Occipital lobe (tissue), 3 donors: ENCODE measurements at places on chromosomes 4 and X.

DNA sequence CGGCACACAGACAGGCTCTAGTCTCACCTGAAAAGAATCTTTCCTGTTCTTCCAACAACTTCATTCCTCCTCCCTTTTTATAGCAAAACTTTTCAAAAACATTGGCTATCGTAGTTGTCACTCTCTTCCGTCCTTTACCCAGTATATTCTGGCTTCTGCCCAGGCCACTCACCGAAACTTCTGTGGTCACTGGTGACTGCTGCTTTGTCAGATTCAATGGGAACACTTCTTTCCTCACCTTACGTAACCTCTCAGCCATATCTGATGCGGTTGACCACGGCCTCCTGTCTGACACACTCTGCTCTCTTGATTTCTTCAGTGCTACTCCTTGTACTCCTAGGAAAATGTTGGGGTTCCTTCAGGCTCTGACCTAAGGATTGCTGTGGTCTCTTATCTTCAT is 9.2 kb upstream of the RNF150 start:
- DNase-seq: no peak

DNA sequence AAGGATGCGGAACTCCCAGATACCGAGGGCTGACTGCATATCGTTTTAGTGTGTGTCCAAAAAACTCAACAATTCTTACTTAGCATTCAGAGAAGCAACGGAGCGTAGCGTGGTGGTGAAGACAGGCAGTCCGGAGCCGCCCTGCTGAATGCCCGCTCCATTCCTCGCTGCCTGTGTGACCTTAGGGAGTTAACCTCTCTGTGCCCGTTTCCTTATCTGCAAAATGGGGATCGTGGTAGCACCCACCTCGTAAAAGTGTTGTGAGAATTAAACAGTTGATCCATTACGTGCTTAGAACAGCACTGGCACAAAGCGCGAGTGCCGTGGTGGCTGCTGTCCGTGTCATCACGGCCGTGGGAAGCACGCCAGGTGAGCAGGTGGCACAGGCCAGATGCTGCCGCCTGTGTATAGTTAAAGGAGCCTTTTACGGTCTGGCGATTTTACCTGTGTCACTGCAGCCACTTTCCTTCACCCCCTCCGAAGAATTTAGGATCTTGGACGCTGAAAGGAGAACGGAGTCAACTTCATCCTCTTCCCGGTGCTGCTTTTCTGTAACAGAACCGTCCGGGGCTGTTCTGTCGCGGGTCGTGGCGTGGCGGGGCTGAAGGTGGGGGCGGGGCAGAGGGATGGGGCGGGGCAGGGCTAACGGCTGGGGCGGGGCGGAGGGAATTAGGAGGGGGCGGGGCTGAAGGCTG is 885 bp downstream of the CCDC110 start:
- peak; percentile 54 for DNase-seq

- DNase-seq: no peak
Measured at GRCh38 chr4:61149278-61149677, 50.8 kb upstream of the ADGRL3 start.

DNA sequence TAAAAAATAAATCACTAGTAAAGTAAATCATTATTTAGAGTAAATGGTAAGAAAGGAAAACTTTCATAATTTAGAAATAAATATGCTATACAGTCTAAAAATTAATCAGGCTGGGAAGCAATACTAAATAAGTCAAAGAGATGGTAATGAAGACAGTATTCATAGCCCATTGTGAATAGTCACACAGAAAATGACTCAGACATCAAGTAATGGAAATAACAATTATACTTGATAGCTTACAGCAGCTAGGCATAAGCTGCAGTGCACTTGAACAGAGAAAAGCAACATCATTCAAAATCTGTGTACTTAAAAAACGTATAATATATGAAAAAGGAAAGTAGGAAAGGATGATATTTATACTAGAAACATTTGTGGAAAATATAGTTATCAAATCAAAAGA is 642.5 kb upstream of the GNPDA2 start:
- no peak for DNase-seq

DNA sequence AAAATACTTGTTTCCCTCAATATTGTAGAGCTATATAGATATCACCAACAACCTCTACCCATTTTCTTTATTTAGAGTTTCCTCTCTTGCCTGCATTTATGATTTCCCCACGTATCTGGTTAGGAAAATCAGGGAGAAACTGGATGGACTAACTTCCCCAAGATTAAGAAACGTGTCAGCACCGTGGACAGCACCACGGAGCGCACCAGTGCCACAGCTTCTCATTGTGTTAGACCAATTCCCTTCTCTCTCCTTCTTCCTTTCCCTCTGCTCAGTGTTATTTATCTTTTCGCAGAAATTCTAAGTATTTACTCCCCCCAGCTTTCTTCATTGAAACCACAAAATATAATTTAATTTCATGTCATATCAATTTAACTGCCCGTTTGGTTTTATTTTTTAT is 568.6 kb upstream of the BOD1L1 start:
- DNase-seq: no peak

DNA sequence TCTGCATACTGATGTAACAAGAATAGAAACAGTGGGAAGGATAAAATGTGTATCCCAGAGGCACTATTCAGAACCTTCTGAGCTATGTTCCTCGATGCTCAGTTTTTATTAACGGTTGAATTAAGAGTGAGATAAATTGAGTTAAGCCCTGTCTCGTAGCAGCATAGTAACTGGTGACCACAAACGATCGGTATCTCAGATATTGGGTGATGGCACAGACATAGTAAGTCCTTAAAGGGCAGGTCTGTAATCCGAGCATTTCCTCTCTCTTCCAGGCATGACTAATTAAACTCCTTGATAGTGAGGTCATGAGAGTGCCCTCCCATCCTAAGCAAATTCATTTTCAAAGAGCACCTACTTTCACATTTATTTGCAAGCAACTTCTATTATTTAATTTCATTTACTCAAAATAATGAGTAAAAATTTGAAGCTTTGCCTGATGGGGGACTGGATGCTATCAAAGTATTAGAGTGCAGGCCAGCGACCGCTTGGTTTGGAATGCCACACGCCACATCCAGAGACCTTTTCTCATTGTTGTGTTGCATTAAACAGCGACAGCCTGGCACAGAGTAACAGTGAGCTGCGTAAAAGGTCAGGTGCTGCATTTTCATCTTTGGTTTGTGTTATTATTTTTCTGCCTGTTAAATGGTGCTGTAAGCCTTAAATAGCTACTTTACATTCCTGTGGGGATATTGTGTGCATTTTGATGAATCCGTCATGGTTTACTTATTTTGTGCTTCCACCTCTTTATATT is 101.9 kb downstream of the PCDH7 start:
- no peak for DNase-seq

- no peak for DNase-seq
Measured at GRCh38 chr4:56129431-56129861, 180.7 kb downstream of the CEP135 start.

DNA sequence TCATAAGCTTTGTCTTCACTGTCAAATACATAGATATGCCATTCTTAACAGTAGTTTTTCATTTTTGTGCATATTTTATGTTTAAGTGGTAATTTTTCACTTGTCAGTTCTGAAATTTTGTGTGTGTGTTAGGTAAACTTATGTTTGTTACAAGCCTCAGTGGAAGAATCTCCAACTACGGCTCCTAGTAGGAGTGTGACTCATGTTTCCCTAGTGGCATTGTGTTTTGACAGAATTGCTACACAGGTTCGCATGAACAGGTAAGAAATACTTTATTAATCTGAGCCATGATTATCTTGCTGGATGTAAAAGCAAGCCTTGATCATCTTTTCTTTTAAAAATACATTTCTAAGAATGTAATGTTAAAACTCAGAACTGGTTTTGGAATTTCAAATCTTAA is 94.4 kb downstream of the BLTP1 start:
- no peak for DNase-seq

GRCh38 chr4:46392421-46392820 is 2.5 kb upstream of the GABRA2 start:
- peak; percentile 15 for DNase-seq

DNA sequence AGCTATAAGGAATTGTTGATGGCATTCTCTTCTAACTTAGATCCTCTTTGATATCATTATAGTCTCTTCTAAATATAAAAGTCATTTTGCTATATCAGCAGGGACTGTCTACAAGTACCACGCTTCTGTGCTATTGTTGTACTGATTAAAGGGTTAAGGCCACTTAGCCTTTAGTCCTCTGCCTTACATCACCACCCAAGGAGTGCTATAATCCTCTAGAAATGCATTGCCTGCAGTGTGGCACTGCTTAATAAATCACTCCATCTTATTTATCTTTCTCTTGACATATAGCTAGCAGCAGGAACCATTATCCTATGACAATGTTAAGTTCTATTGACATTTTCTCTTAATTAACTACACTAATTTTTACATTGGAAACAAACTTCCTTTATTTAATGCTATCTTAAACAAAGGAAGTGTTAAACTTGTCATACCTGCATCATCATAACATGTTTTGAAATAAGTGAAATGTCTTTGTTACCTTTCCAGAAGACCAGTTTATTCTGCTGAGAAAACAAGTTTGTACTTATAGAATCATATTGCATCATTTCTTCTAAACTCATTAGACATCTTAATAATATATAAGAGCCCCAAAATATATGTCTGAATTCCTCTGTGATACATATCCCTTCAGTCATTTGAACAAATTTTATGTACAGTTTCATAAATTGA is 360.9 kb upstream of the ATOH1 start:
- DNase-seq: no peak

GRCh38 chrX:25650216-25650820 is 487.8 kb upstream of the MAGEB18 start:
- DNase-seq: no peak

DNA sequence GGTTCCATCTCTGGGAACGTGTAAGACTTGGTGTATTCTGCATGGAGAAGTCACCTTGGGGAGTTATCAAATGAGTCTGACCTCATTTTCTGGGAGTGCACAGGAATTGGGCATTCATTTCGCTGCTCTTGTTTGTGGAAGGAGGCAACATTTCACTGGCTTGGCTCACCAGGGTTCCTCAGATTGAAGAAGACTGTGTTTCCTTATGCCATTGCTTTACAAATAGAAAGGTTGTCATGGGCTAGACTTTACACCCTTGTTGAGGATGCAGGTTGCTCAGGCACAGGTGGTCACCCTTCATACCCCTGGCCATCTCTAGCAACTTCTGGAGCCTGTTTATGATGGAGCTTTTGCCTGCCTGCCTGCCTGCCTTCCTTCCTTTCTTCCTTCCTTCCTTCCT is 114.4 kb downstream of the AASDH start:
- DNase-seq: no peak

DNA sequence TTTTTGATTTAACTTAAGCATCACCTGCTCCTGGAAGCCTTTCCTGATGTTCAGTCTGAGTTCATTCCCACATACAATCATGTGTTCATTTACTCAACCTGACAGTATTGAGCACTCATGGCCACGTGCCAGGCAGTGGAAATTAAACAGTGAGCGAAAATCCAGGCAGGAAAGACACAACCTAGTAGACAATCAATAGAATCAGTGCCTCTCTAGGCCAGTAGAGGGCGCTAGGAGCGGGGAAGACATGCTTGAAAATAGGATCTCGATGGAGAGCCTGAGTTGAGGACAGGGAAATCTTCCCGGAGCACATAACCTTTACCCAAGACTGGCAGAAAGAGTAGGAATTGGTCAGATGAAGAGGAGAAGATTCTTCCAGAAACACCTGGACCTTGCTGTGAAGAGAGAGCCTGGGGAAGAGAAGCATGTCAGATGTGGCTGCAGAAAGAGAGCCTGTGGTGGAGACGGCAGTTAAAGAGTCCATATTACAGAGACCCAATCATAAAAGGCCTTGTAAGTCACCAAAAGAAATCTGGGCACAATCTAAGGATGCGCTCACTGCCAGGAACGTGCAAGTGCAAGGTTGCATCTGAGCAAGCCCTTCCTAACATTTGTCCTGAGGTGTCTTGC is 103.5 kb downstream of the LDB2 start:
- DNase-seq: peak; percentile 13

GRCh38 chr4:73388887-73389286 is 15.2 kb upstream of the ALB start:
- no peak for DNase-seq

GRCh38 chr4:15677507-15677988 is 4.1 kb upstream of the FAM200B start:
- DNase-seq: no peak

DNA sequence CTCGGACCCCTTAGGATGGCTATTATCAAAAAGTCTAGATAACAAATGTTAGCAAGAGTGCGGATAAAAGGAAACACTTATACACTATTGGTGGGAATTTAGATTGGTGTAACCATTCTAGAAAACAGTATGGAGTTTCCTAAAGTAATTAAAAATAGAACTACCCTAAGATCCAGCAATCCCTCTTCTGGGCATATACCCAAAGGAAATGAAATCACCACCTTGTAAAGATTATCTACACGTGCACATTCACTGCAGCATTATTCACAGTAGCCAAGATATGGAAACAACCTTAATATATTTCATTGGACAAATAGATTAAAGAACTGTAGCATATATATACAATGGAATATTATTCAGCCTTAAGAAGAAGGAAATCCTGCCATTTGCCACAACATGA is 462.4 kb downstream of the IQCM start:
- DNase-seq: no peak

DNA sequence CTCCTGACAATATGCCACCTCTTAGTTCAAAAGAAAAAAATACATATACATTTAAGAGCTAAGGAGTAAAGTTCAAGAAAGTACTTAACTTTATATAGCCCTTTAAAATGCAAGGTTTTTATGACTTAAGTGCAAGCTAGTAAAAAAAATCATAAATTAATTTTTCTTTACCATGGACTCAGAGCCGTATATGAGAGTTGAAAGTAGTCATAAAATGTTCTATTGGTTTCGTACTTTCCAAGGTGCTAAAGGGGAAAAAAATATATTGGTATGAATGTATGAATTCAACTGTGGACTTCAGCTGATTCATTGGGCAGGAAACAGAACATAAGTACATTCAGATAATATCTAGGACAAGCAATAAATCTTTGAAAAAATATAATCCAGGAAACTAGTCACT is 869.8 kb upstream of the AGA start:
- no peak for DNase-seq

DNA sequence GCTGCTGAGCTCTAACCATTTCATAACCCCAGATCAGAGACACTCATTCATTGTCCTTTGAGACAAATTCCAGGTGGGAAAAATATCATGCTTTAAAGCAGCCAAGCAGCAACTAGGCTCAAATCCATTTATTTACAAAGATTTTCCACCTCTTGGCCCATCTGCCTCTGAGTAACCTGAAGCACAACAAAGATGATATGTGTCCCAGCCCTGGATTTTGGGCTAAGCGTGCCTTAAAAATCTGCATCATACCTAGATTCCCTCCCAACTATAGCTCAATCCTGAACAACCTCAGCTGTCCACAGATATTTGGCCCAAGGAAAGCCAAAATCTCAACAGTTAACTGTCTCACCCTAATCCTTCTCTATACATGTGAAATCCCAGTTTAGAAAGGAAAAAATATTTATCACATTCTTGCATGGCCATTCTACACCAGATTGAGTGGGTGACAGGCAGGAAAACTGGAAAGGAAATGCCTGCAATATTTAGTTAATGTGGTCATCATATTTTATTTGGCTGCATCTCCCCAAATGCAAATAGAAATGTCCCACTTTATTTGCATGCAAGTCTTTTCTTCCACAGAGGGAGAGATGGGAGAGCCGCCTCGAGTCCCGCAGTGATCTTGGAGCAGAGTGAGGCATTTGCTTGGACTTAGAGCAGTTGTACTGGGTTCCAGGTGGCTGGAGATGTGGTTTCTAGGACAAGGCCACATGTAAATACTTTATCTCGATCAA is 146.4 kb upstream of the EOLA2 start:
- no peak for DNase-seq
